ENCODE measurements at places on chromosomes 1 and 21.

DNA sequence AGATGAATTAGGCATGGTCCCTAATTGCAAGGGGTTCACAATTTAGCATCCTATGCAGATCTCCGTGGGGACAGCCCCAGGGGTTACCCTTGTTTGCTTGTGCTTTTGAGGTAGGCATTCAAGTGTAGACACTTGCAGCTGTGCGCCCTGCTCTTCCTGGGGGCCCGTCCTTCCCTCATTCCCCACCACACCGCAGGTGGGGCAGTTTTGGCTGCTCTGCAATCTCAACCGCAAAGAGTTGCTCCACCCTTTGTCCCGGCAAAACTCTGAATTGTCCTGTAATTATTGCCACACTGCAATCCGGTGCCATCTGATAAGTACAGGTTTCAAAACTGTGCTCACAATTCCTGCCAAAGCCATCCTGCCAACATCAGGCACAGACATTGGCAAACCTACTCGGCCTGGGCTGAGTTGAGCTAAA lies 65.4 kb upstream of the LYST start:
- DNase-seq: no peak

DNA sequence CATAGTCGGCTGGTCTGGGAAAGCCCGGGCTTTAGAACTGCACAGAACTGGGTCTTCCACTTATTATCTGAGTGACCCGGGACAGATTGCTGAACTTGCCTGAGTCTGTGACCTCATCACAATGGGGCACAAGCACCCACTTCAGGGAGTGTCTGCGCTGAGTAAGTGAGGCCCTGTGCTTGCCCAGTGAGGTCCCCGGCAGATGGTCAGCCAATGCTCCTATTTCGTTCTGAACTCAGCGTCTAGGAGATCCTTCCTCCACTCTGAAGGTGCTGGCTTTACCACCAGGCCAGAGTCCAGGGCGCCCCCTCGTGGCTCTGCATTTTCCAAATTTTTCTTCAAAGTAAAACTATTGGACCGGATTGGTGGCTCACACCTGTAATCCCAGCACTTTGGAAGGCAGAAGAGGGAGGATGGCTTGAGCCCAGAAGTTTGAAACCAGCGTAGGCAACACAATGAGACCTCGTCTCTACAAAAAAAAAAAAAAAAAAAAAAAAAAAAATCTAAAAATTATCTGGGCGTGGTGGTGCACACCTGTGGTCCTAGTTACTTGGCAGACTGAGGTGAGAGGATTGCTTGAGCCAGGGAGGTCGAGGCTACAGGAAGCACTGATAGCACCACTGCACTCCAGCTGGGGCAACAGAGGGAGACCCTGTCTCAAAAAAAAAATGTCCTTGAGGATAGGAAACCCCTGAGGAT lies 61.7 kb downstream of the FCRL5 start:
- peak; percentile 63 for DNase-seq

- DNase-seq: no peak
Observed at GRCh38 chr1:20958430-20958829, 171.3 kb upstream of the HP1BP3 start.

DNA sequence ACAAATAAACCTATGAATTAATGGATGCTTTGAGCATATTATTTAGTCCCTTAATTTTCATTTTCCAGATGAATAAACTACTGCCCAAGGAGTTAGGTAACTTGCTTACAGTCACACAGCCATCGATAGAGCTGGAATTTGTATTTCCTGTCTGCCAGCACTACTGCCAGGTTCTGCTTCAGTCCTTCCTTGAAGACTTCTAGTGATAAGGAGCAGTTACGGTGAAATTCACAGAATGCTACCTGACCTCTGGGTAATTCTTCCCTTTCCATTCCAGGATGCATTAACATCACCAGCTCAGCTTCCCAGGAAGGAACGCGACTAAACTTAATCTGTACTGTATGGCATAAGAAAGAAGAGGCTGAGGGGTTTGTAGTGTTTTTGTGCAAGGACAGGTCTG lies 11.2 kb downstream of the CD160 start:
- DNase-seq: no peak

GRCh38 chr1:229563241-229563640 lies 4.7 kb upstream of the ABCB10 start:
- DNase-seq: no peak

GRCh38 chr1:200753650-200754198 lies 15.0 kb downstream of the CAMSAP2 start:
- no peak for DNase-seq

DNA sequence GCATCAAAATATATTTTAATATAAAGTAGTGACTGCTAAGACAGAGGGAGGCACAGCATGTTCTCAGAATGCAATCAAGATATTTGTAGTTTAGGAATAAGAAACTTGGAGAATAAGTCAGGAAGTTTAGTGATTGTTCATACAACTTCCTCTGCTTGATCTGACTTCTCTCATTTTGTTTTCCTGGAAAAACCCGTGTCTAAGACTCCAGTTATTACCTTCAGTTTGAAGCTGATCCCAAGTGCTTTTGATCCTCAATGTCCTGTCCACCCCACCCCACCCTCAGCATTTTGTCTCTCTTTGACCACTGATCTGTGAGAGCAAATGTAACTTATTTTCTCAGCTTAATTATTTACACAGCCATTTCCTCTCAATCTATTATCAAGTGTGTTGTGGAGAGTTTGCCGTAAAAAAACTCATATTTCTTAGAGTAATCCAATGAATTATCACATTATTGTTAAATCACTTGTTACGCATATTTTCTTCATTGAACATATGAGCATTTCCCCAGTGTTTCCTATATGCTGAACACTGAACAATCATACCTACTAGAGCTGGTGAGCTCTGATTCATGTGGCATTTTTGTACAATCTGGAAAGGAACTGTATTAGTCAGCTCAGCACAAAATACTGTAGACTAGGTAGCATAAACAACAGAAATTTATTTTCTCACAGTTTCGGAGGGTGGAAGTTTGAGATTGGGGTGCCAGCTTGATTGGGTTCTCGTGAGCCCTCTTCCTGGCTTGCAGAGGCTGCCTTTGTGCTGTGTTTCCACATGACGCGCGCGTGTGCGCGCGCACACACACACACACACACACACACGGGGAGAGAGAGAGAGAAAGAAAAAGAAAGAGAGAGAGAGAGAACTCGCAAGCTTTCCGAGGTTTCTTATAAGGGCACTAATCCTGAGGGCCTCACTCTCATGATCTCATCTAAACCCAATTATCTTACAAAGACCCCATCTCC lies 65.5 kb upstream of the DPYD start:
- DNase-seq: no peak

DNA sequence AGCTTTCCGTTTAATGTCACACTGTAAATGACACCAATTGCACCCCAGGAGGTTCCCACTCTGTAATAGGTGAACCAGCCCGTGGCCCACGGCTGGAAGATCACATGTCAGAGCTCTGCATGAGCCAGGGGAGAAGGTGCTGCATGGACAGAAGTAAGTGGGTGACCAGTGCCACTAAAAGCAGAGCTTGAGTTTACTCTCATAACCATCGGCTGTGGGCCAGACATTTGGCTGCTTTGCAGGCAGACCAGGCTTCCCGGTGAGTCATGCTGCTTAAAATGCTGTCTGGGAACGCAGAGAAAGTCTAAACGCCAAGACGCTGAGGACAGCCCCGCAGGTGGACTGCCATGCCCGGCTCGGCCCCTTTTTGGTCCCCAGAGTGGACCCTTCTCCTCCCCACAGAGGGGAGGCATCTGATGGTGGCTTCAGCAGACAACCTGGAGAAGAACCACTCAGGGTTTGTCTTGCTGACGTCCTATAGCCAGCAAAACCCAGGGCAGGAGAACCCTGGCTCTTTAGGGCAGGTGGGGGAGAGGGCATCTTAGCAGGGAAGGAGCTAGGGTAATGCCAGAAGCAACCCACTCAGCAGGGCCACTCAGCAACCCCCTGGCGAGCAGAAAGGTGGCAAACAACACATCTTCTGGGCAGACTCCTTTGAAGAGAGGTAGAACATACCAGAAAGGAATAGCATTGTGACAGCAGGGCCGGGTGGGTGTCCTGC lies 7.3 kb downstream of the KIAA2013 start:
- peak; percentile 88 for DNase-seq

DNA sequence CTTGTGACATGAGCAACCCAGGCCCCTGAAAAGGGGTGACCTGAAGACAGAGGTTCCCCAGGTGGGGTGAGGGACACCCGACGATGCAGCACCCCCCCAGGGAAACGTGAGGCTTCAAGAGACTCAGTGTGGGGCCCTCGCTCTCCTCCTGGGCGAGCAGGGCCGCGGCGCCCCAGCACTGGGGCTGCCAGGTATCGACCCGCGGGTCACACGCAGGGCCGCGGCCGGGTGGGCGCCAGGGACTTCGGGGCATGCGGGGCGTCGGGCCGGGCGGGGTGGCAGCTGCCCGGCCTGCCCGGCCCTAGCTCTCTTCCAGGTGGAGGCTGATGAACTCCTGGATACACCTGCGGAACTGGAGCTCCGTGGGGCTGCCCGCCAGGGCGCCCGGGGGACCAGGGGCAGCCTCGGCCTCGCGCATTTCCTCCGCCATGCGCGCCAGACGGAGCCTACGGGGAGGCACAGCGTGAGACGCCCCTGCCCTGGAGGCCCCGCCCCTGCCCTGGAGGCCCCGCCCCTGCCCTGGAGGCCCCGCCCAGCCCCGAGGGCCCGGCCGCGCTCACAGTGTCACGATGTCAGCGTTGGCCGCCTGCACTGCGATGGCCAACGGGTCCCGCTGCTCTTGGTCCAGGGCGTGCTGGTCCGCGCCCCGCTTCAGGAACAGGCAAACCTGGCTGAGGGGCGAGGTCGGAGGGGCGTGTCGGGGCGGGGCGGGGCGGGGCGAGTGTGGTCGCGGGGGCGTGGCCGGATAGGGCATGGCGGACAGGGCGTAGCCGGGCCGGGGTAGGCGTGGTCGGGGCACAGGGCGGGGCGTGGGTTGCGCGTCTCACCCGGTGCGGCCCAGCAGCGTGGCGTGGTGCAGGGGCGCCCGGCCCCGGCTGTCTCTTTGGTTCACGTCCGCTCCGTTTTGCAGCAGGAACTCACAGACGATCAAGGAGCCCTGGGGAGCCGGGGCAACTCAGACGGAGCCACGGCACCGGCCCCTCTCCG lies 13.3 kb downstream of the SCNN1D start:
- no peak for DNase-seq

DNA sequence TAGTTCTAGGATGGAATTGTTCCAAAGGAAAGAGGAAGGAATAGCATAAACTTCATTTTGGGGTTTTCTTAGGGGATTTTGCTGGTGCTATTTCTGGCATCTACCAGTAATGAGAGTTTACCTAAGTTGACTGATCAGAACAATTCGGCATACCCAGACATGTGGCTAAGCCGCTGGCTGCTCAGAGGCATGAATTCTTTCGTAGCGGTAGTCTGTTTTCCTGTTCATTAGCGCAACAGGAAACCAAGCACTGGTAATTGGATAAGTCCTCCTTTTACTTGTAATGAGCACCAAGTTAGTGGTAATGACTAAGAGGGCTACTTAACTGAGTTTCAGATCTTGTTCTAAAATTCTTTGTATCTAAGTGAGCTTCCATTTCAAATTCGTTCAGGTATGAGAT lies 38.6 kb downstream of the C21orf91 start:
- no peak for DNase-seq

DNA sequence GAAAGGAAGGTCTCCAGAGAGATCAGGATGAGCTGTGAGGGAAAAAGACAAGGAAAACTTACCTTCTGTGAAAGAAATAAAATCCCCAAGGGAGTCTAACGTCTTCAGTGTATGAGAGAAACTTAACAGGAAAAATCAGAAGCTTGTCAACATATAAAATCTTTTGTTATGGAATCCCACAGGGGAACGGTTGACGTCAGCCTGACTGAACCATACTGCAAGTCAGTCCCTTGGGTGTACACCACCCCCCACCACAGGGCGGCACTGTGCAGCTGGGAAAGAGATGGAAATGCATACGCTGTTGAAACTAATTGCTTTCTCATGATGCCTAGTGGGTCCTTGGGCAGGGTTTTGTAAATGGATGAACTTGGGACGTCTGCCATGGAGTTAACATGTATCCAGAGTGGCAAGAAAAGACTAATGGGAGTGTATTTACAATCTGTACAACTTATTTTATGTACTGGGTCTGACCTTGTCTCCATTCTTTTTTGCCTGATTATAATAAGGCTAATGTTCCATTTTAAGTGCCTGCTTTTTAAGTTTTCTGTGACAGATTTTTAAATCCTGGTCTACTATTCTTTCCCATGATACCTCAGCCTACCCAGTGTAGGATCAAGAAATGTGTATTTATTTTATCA lies 22.7 kb downstream of the UTP25 start:
- DNase-seq: peak; percentile 65

DNA sequence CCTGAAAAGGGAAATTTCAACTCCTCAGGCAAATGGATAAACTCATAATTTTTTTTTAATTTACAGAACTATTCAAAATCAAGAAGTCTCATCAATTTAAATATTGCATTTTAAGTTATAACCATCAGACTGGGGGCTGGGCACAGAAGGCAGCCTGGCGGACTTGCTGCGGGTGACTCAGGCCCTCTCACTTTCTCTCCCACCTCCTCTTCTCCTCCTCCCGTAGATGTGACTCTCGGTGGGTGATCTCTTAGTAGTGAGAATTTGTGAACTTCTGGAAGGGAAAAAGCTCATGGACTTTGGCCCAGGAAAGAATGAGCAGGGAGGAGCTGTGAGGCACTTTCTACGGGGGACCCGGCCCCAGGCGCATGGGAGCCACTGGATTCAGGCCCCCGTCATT lies 32.9 kb downstream of the CLIC6 start:
- DNase-seq: peak; percentile 68

DNA sequence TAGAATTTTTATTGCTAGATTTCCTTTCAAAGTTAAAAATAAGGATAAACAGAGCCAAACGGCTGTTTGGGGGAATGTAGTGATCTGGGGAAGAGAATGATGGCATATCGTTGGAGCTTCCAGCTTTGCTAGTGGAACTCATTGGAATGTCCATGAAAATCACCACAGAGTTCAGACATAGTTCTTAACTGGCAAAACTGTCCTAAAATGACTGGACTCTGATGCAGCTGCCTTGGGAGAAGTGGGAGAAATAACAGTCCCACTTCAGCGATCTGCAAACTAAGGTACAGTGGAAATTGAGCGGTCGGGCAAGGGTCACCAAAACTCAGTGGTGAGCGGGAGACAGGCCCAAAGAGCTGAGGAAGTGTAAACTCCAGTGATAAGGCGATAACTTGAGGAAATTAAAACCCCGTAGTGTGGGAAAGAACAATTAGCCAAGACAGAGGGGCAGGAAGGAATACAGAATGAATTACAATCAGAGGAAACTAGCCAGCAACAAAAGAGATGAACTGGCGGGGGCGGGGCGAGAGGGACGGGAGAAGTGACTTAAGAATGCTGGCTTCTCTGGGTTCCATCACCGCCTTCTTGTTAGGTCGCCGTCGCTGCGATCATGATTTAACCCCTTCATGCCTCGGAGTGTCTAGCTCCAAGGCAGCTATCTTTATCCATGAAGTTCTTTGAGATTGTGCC lies 89.8 kb upstream of the ARHGAP29 start:
- DNase-seq: peak; percentile 35

DNA sequence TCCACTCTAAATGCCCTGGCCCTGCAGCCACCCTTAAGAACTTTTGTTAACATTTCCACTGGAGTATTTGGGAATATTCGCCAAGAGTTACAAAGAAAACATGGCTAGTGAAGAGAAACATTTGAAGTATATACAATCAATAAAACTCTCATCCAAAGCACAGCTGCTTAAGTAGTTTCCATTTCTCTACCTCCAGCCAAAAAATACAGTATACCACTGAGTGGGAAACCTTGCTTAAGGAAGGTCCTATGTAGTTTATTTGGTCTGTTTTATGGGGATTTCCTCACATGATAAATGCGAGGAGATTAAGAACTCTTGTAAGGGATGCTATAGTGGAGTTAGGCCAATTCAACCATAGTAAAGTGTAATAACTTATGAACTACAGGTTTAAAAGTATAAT lies 382.5 kb downstream of the NEGR1 start:
- DNase-seq: no peak

All from AG20443 (cell line).